ENCODE measurements at places on chromosomes 7 and 10. TPM values are rescaled to one million over a fixed set of nuclear protein-coding genes. Genes with fewer than 3 reads are reported as not detected.
A peak's percentile ranks its signal among the peaks of the same experiment; 100 is the strongest.

Gene CAV2
- polyA plus RNA-seq: 265 TPM

DNA sequence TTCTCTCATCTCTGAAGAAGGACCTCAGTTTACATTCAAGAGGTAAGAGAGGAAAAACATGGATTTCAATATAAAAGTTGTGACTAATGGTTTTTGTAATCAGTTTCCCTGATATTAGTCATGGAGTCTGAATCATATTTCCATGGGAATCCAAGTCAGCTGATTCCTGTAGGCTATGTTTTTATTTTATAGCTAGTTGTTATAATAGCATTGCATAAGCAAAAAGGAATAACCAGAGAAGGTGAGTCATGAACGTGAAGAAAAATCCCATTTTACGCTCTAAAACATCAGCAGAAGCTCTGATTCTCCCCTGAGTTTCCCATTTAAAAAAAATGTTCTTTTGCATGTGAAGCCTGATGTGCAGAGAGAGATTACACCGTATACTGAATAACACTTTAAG is 299.3 kb downstream of the SFMBT2 start:
- DNase-seq: peak; percentile 33

DNA sequence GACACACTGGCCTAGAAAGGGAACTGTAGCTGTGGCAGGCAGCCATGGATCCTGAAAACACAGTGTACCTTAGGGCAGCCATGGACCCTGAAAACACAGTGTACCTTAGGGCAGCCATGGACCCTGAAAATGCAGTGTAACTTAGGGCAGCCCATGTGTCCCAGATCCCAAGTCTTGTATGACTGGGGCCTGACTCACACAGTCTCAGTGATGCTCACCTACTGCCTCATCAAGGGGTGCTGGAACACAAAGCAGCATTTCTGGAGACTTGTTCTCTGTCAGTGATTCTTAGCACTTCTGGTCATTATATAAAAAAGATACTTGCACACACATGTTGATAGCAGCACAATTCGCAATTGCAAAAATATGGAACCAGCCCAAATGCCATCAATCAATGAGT is 70.2 kb upstream of the LAMB4 start:
- no peak for DNase-seq

DNA sequence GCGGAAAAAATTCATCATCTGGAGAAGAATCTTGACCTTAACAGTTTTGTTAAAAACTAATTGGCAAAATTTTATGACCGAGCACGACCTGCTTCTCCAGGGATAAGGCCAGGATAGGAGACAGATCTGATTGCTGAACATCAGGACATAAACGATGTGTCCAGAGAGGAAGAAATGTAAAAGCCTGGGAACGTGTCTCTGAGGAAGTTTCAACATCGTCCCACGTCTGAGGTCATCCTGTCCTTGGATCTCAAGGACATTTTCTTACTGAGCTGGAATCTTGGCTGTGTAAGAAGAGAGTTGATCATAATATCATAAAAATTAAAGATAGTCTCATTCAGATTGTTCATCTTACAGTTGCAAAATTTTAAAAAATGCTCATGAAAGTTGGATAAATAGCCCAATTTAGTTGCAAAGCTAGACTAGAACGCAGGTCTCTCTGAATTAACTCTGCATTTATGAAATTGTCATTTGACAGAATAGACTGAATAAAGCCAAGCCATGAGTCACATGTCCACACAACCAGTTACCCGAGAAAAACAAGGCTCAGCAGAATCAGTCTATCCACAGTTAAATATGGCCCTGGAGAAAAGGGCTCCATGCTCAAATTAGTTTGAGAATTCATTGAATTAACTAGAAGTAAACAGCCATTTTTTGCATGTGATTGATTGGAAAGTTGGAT is 120.0 kb upstream of the EGFR start:
- DNase-seq: no peak

DNA sequence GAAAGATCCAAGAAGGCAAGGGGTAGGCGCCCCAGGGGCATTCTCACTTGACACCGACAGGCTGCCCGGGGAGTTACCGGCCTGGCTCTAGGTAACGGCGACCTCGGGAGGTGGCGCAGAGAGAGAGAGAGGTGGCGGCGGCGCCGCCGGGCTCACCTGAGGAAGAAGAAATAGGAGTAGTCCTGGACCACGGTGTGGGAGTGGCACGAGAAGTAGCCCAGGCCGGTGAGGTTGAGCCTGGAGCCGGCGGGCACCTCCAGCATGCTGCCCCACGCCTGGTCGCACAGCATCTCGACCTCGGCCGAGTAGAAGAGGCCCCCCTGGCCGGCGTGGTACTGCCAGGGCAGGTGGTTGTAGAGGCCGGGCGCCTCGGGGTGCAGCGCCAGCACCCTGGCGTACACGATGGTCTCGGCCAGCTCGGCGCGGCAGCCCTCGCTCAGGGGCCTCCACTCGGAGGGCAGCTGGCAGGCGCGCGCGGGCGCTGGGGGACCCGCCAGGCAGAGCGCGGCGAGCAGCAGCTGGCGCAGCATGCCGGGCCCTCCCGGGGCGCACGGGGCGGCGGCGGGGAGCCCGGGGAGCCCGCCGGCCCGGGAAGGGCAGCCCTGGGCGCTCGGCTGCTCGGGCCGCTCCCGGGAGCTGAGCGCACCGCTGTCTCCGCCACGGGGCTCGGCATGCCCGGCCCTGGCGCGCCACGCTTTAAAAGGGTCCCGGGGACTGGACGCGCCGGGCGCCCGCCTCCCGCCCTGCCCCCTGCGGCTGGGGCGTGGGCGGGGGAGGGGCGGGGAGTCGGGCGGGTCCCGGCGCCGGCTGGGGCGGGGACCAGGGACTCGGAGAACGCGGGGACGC is at the start of gene CCDC3:
Gene CCDC3, minus strand, starts transcription at position 673 of the 846 bp plus-strand sequence. Its CDS starts 143 bp downstream, at position 530.
- no peak for DNase-seq

Measured in AG04450 (cell line).